COLO829 (cell line): ENCODE measurements at places on chromosomes 2 and 18.

DNA sequence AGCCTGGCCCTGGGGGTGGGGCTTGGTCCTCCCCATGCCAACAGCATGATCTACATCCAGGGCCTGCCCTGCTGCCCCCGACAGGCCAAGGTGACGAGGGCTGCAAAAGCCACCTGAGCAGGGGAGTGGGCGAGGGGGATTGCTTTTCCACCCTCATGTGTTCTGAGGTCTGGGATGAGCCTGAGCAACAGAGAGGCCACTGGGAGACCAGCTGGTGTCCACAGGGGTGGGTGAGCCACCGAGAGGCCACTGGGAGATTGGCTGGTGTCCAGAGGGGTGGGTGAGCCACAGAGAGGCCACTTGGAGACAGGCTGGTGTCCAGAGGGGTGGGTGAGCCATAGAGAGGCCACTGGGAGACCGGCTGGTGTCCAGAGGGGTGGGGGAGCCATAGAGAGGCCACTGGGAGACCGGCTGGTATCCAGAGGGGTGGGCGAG lies 147.4 kb upstream of the GPC1 start:
- no peak for DNase-seq

GRCh38 chr2:48365476-48365875 lies 164.5 kb upstream of the STON1 start:
- no peak for DNase-seq

- no peak for DNase-seq
Measured at GRCh38 chr2:71743995-71744675, 290.8 kb downstream of the DYSF start.

GRCh38 chr2:96423828-96424227 lies 81.3 kb downstream of the NEURL3 start:
- no peak for DNase-seq

DNA sequence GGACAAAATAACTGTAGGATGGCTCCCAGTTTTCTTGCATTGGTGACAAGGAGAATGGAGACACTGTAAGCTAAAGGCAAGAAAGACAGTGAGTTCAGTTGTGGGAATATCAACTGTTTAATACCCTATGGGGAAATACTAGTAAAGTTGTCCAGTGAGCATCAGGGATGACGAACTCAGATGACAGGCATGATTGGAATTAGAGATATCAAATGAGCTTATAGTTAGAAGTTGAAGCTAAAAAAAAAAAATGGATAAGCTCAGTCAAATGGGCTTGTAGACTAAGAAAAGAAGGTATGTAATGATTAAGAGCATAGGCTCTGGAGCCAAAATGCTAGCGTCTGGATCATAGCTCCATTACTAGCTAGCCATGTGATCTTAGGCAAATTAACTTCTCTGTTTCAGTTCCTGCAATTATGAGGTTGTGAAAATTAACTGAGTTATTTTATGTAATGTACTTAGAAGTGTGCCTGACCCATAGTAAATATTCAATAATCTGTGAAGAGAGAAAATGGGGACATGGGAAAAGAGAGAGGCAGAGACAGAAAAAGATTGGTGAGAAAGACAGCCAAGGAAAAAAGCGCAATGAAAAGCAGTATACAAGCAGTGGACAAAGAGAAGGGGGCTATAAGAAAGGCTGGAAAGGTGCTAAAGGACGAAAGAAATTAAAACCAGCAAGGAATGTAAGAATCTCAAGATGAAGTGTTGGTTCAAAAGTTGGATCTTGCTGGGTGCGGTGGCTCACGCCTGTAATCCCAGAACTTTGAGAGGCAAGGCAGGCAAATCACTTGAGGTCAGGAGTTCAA lies 95.7 kb upstream of the SLC39A10 start:
- DNase-seq = peak; percentile 17

DNA sequence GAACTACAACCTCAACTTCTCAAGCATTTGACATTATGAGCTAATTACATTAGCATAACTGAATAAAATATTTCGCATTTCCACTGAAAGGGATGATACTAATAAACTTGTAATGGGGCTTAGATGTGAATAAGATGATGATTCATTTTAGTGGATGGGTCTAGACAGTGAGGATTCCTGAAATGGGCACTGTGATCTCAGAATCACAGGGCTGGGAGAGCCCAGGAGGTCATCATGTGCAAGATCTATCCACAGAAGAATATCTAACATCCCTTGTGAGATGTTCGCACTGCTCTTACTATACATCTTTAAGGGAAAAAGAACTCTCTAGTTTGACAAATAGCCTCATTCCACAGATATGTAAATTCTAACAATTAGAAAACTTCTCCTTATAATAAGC lies 245.7 kb downstream of the DYM start:
- DNase-seq = no peak

- no peak for DNase-seq
Measured at GRCh38 chr18:4836141-4836540, 360.9 kb downstream of the AKAIN1 start.

GRCh38 chr2:60216452-60216995 lies 336.9 kb downstream of the BCL11A start:
- no peak for DNase-seq

DNA sequence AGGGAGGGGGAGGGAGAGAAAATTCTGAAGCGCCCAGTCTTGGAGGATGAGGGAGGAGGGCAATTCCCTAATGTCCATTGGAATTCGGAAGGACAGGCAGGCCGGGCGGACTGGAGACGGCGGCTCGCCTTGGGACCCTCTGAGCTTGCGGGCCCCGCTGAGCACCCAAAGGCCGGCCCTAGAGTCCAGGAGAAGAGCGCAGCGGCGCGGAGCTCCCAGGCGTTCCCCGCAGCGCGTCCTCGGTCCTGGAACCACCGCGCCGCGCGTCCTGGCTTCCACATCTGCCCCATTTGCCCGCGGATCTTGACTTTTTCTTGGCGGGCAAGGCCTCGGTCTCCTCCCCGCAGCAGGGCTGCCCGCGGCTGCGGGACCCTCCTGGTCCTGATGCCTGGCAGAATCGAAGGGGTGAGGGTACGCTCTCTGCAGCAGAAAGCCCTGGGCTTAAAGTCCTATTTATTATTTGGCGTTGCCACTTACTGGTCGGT lies 675 bp upstream of the MLPH start:
- no peak for DNase-seq

DNA sequence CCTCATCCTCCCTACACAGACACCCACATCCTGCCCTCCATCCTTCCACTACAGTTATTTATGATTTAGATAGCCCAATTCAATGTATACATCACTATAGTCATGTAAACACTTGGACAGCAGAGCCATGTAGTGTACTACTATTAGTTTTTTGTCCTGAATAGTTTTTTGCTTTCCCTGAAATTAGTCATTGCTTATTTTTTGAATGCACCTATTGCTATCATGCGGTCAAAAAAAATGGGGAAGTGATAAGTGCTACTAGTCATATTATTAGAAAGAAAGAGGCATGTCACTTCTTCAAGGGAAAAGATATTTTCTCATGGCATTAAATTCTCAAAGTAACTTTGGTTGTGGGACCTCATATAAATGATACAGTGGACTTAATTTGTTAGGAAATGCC lies 6.8 kb upstream of the GREB1 start:
- DNase-seq = no peak
